PC-9 (cell line): ENCODE measurements at places on chromosomes 4 and X.

DNA sequence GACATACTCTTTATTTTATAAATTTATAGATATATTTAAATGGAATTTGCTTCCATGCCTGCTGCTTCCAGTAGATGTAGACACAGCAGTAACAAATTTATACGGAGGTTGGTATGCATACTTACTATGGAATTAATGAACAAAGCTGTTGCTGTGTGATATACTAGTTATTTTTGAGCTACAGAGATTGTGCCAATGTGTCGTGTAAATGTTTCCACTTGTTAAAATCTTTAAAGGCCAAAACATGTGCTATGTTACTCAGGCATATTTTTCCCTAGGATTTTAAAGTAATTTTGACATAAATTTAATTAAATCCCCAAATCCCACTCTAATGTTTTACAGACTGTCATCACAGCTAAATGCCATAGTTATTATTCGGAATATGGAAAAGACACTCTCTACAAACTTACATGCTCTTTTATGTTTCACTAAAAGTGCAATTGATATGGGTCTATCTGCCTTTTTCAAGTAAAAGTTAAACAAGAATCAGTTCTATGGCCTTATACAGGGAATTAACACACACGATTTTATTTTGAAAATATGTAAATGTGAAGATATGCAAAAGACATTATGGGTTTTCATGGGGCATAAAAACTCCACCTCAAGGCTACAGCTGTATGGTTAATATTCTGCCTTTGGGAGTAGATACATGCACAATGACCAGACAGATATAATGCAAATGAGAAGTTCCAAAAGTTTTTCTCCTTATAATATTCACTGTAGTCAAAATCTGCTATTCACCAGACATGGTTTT is 256.8 kb downstream of the FSTL5 start:
- no peaks in the 10 kb centered on the region for H3K27me3 ChIP-seq
- H3K4me1 ChIP-seq, result no peaks in the 10 kb centered on the region
- no peak for DNase-seq
- no peaks in the 10 kb centered on the region for H3K36me3 ChIP-seq
- no peak overlapping the region for H3K4me3 ChIP-seq

DNA sequence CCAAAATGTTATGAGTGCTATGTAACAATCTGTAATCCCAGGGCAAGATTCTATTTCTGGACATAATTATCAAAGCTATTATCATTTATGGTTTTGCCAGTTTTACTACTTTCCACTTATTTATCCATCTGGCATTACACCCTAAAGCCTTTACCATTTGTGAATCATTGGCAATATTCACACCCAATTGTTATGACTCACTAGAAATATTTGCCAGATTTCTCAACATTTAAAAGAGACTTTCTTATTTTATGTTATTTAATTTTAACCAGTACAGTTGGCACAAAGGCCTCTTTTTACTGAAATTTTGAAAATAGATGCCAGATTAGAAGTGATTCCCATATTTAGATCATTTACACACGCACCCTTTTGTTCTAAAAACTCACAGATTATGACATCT is 242.7 kb upstream of the WDFY3 start:
- H3K4me3 ChIP-seq, result no peak overlapping the region
- DNase-seq, result peak; percentile 80
- H3K27me3 ChIP-seq, result no peaks in the 10 kb centered on the region
- peaks cover 27% of the 10 kb centered on the region for H3K4me1 ChIP-seq

DNA sequence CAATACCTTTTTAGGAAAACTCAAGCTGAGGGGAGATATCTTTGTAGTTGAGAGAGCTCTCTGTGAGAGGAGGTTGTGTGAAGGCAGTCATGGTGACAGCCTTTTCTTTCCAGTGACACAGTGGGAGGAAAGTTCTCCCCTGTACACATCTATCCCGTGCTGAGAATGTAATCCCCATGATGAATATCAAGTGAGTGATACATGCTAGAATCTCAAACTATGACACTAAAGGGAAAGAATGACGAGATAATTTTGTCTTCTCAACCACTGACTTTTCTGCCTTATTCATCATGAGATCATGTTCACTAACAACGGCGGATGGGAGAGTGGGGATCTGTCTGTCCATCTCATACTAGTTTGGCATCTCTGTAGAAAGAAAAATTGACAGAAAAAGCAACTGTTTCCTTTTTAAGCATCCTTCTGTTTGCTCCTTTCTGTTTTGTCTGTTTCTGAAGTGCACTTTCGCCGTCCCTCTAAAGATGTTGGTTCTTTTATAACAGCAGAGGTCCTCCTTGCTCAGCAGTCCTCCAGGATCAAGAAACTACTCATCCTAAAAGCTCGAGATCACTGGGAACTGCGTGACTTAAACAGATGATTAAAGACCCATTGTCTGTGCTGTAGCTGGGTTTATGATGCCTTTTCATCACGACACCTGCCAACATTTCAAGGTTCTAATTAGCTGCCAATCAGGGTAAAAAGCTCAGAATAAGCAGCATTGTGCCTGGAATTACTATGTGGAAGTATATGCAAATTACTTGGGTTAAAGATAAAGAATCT is 137.6 kb downstream of the DCK start:
- DNase-seq, result no peak
- H3K4me1 ChIP-seq, result 0 out of 2 replicates have a peak, but pooled peaks cover 9% of the 10 kb centered on the region
- H3K27me3 ChIP-seq, result no peaks in the 10 kb centered on the region
- H3K4me3 ChIP-seq, result no peak overlapping the region

DNA sequence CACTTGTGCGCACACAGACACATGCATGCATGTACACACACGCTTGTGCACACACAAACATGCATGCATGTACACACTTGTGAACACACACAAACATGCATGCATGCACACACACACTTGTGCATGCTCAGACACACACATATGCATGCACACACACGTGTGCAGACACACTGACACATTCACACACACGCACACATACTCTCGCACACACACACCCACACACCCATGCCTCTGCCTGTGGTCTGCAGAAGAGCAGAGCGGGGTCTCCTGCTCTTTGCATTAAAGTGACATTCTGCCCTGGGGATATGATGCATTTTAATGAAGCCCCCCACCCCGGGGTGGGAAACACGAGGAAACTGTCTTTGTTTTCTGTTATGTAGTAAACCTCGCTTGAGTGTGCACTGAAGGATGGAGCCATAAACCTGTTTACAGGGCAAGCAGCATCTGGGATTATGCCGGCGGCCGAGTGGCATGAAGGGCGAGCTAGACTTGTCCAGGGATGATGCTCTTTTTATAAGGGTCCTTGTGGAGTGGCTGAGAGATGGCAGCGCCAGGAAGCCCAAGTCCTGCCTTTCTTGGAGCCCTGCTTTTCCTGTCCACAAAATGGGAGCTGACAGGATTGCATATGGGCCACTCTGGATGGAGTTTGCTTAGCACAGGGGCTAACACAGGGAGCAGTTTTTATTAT is 17.8 kb downstream of the PSAPL1 start:
- no peaks in the 10 kb centered on the region for H3K4me1 ChIP-seq
- H3K27ac ChIP-seq, result no peak overlapping the region
- no peak overlapping the region for H3K4me3 ChIP-seq
- no peaks in the 10 kb centered on the region for H3K36me3 ChIP-seq
- no peak for DNase-seq
- no peaks in the 10 kb centered on the region for H3K27me3 ChIP-seq

- H3K4me1 ChIP-seq, result no peaks in the 10 kb centered on the region
- DNase-seq, result no peak
- H3K27me3 ChIP-seq, result no peaks in the 10 kb centered on the region
Observed at GRCh38 chrX:111850975-111851374, 25.0 kb upstream of the TRPC5OS start.

DNA sequence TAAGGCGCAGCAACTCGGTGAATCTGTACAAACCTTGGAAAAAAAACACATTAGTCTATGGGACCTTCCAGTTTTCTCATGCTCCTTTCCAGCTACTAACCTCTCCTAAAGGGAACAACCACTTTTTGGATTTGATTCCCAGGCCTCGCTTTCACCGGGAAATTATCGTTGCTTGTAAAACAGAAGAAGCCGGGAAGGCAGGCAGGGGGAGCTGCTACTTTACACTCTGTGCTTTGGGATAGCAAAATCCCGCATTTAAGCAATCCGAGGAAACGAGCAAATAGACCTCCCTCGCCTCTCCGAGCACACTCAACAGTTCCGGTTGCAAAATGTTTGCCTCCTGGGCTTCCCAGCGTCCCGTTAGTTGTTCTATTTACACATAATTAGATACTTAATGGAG is 1.2 kb downstream of the CD38 start:
- no peak for DNase-seq
- H3K4me3 ChIP-seq, result no peak overlapping the region; the same call in 1 of the 2 replicates
- H3K36me3 ChIP-seq, result no peaks in the 10 kb centered on the region
- H3K4me1 ChIP-seq, result peaks cover 5% of the 10 kb centered on the region
- no peaks in the 10 kb centered on the region for H3K27me3 ChIP-seq
